ENCODE measurements at places on chromosomes 6 and 20.

DNA sequence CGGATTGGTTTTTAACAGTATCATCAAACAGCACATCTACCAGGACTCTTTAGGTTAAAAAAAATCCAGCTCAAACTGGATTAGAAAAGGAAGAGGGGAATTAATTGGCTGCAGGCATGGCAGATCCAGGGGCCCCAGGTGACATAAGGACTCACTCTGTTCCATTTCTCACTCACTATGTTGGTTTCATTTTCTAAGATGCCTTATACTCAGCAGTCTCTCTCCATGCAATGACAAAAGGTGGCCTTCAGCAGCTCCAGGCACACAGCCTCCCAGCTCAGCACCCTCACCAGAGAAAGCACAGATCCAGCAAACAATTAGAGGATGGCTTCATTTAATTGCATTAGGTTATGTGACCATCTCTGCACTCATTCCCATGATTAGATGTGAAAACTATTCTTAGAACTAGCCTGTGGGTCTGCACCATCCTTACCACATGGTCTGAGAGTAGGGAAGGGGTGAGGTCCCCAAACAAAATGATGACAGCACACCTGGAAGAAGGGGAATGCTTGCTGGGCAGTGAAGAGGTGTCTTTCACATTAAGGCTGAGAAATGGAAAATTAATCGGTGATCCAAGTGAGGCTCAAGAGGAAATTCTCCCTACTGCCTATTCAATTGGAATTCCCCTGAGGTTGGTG lies 243.1 kb downstream of the CDH26 start:
- DNase-seq, result no peak

- DNase-seq, result peak; percentile 35
Measured at GRCh38 chr20:31833130-31833930, 12.1 kb downstream of the FOXS1 start.

DNA sequence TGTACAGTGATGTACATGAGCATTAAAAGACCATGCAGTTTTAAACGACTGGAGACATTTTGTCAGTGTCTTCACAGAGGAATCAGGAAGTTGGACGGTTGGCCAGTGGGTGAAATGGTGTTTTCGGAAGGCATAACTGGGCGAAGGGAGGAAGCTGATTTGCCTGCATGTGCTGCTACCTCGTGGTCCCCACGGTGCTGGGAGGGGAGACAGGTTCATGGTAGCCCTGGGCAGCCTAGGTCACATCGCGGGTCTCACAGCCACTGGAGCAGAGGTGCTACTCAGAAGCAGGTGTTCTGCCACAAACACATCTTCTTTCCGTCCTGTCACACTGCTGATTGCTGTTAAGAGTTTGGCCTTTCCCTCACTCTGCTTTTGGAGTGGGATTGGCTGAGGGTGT lies 35.2 kb downstream of the HIVEP1 start:
- DNase-seq, result no peak

GRCh38 chr20:48820649-48820973 lies 7.2 kb downstream of the PREX1 start:
- no peak for DNase-seq

- DNase-seq, result no peak
Measured at GRCh38 chr6:7763881-7764280, 38.0 kb downstream of the BMP6 start.

GRCh38 chr6:88869263-88870020 lies 94.0 kb downstream of the RNGTT start:
- no peak for DNase-seq

- DNase-seq, result no peak
Measured at GRCh38 chr6:2187826-2188225, 57.6 kb downstream of the GMDS start.

DNA sequence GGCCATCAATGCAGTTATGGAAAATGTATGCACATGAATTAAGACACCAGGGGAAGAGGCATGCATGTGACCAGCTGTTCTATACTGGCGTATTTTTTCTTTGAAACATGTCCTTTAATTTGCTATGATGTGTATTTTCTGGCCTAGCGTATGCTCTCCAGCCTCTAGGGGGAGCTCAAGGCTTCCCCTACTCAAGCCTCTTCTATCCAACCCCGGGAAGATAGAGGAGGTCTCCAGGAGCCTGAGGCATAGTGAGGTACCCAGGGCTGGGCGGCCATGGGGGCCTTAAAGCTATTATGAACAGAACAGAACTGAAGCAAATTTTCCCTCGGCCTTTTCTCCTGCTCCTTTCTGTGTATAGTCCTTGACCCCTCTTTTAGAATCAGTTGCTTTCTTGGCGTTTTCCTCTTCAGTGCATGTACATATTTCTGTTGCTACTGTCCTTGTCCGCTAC lies 528.9 kb downstream of the MAFB start:
- no peak for DNase-seq

- DNase-seq, result no peak
Measured at GRCh38 chr20:19301843-19302242, 89.4 kb downstream of the SLC24A3 start.

GRCh38 chr6:18439581-18439980 lies 52.4 kb downstream of the RNF144B start:
- DNase-seq, result no peak

DNA sequence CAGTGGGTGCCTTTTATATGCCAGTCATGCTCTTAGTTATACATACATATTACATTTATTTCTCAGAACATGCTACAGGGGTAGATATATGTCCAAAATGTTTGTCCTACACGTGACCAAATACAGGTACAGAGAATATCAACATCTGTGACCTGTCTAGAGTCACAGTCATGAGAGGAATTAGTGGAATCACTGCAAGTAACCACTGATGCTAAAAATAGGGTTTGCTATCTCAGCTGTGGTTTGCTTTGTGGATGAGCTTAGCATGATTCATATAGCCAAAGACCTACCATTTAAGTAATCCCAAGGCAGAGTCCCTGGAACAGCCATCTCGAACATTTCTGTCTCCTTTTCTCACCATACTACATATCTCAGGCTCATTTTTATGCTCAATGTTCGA lies 32.3 kb downstream of the GSTA3 start:
- no peak for DNase-seq

DNA sequence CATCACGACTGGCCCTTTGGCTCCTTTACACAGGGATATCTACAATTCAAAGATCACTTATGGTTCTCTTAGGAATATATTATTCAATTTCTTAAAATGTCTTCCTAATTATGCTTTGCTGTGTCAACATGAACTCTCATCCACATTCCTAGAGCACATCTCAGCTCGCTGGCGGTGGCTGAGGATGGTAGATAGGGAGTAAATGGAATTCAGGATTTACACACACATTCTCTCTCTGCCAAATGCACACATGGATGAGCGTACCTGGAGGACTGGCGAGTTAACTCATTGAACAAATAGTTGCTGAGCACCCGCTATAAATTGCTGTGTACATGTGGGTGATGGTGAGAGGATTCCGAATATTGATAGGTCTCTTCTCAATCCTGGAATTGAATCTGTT lies 4.8 kb upstream of the MRPS10 start:
- DNase-seq, result no peak

DNA sequence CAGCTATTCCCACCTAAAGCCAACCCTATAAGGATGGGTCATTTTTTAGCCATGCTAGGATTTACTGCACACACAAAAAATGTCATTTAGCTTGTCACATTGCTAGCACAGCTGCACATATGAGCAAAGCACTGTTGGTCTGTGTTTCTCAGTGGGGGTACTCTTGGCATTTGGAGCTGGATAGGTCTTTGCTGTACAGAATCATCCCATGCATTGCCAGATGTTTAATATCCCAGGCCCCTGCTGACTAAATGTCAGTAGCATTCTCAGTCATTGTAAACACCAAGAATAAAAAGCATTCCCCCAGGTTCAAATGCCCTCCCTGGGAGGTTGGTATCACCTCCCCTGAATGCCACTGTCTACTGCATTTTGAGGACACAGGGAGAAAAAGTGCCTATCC lies 14.6 kb upstream of the LTV1 start:
- no peak for DNase-seq

- DNase-seq, result no peak
Measured at GRCh38 chr6:44630125-44631028, 242.9 kb downstream of the CDC5L start.

GRCh38 chr6:72283571-72283970 lies 338.3 kb upstream of the KCNQ5 start:
- no peak for DNase-seq

GRCh38 chr20:57683881-57684807 lies 25.7 kb downstream of the PMEPA1 start:
- no peak for DNase-seq

GRCh38 chr20:49585585-49586245 lies 17.8 kb upstream of the PTGIS start:
- no peak for DNase-seq

GRCh38 chr6:43020847-43021246 lies 576 bp upstream of the RRP36 start:
- no peak for DNase-seq

DNA sequence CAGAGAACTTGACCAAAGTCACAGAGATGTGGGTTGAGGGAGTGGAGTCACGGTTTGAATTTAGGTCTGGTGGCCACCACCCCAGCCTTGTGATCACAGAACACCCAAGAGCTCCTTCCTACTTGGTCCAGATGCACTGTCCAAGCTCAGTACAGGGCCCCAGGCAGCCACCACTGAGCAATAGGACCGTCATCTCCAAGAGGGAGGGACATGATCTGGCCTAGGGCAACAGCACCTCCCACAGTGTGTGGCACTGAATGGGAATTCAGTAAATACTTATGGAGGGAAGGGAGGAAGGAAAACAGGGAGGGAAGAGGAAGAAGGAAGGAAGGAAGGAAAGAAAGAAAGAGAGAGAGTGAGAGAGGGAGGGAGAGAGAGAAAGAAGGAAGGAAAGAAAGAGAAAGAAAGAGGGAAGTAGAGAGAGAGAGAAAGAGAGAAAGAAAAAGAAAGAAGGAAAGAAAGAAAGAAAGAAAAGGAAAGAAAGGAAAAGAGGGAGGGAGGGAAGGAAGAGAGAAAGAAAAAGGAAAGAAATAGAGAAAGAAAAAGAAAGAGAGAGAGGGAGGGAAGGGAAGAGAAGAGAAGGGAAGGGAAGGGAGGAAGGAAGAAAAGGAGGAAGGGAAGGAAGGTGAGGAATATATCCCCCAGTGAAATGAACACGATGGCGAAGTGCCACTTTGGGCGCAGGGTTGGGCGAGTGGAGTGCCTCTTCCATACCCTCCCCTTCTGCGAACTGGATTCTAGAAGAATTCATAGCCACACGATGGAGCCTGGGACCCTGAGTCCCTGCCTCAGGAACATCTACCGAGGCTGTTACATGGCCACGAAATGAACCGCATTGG lies 243.7 kb downstream of the TFAP2C start:
- DNase-seq, result no peak

GRCh38 chr20:35027301-35027700 lies 65.3 kb downstream of the TRPC4AP start:
- no peak for DNase-seq

DNA sequence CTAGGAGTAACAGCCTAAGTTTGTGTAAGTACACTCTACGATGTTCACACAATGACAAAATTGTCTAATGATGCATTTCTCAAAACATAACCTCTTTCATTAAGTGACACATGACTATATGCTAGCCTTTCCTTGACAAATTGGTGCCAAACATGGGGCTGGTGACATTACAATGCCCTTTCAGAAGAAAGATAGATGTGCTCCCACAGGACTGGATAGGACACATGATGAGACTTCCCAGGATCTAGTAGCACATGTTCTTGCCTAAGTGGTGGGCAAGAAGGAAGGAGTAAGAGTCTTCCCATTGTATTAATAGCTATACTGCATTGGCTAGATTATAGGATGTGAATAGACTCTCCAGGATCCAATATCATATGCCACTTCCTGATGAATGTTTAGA lies 21.5 kb downstream of the ZKSCAN3 start:
- DNase-seq, result no peak

DNA sequence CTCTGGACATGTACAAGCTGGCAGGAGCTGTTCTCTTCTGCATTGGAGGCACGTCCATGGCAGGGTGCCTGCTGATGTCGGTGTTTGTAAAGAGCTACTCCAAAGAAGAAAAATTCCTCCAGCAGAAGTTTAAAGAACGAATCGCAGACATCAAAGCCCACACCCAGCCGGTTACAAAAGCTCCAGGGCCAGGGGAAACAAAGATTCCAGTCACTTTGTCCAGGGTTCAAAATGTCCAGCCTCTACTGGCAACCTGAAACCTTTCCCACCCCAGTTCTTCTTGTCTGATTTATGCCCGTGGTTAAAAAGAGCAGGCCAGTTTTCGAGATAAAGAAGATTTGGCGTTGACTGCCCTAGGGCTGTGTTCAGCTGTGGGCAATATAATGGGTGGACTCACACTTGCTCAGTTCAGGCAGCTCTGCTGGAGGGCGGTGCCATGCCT lies 19.7 kb downstream of the NRSN1 start:
- DNase-seq, result no peak

GRCh38 chr6:156866220-156867015 lies 89.2 kb downstream of the ARID1B start:
- no peak for DNase-seq

DNA sequence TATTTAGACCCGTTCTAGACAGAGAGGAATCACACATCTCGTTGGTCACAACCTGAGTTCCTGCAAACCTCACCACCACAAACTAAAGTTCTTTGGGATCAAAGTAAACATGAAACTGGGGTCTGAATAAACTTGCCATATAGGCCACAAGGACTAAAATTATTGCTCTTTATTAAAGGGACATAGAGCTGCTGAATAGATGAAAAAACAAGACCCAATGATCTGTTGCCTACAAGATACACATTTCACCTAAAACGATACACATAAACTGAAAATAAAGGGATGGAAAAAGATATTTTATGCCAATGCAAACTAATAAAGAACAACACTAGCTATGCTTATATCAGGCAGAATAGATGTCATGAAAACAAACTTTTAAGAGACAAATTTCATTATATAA lies 623.0 kb downstream of the TBC1D32 start:
- no peak for DNase-seq

GRCh38 chr6:131161987-131162386 lies 26.7 kb downstream of the AKAP7 start:
- no peak for DNase-seq

- DNase-seq, result no peak
Measured at GRCh38 chr6:24205020-24205492, 79.0 kb downstream of the NRSN1 start.

- no peak for DNase-seq
Measured at GRCh38 chr6:37845930-37846329, 26.4 kb downstream of the ZFAND3 start.

GRCh38 chr6:135202836-135203235 lies 21.7 kb downstream of the MYB start:
- DNase-seq, result no peak

- peak; percentile 66 for DNase-seq
Measured at GRCh38 chr6:136607932-136608772, 57.9 kb upstream of the MAP7 start.

DNA sequence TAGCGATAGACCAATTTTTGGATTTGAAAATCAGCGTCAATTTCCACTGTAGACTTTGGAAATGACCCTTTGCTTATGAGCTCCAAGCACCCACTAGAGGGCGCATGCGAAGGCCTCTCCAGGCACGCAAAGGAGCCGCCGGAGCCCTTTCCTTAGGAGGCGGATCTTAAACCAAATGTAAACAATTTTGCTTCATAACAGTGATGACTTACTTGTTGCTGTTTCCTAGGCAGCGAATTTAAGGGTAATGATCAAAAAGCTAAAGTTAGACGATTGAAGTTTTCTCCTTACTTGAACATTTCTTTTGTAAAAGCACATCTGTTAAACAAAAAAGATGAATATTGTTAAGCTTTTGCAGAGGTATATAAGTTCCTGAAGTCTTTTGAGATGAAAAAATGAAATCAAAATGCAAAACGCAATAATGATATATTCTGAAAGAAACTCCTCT lies 29.2 kb upstream of the EXOC2 start:
- peak; percentile 46 for DNase-seq

- DNase-seq, result no peak
Measured at GRCh38 chr6:138115201-138115600, 8.0 kb upstream of the PERP start.

Measured in stimulated activated CD8-positive, alpha-beta memory T cell treated with anti-CD3 and anti-CD28 coated beads, Interleukin-4, amount 100 ng/mL, for 4 hours (primary cell).